ENCODE measurements at places on chromosomes 3 and 15.

DNA sequence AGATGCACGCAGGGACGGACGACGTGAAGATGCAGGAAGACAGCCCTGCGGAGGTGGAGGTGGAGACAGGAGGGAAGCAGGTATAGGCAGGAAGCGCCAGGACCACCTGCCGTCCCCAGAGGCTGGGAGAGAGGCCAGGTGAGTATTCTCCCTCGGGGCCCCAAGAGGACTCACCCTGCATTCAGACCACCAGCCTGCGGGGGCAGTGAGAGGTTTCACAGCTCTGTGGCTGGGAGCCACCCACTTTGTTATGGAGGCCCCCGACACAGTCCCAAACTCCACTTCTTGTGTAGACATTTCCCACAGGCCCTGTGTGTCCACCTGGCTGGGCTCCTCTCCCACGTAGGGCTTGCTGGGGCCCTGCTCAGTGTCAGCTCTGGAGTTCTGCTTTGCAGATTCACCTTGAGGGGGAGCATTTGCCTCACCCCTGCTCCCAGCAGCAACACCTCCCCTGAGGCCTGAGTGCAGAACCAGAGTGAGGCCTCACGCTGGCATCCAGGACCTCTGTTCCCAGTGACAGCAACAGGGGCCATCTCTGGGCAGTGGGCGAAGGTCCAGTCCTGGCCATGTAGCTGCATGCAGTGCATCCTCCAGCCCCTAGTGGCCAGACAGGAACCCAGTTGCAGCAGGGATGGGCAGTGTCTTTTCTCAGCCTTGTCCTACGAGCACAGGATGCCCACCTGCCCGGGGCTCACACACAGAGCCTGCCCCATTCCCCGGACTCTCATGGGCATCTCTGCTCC lies 119.4 kb upstream of the IQSEC1 start:
- no peak for DNase-seq

DNA sequence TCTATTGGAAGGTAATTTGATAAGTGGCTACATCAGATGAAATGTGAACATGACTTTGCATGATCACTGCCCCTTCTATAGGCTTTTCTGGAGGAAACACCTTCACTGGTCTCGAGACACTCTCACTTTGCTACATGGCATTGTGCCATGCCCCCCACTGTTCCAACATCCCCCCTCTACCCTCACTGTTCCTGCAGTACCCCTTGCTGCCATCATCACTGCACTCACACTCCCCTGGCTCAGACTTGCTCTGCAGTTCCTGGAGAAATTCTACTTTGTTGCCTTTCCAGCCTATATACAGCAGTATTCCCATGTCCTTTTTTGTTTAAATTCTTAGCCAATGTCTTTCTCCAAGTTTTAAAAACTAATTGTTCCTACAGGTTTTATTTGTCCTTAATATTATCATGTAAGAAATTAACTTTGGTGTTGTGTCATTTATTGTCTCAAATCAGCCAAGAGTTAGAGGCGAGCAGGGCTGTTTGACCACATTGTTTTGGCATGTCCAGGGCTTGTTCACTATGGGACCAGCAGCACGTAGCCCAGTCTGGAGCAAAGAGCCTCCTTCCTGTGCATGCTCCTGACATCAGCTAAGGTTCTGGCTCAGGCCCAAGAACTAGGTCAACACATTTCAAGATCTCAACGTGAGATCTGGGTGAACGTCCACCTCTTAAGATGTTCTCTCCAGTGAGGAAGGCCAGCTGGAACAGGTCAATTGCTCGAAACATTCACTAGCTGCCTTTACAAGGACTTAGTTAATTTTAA lies 246.4 kb downstream of the SLC9A9 start:
- DNase-seq, result no peak

GRCh38 chr15:58309963-58310928 lies 121.5 kb upstream of the LIPC start:
- DNase-seq, result no peak

GRCh38 chr15:79091204-79091867 lies 756 bp upstream of the RASGRF1 start:
- DNase-seq, result no peak

- no peak for DNase-seq
Observed at GRCh38 chr3:15815696-15816095, 17.9 kb upstream of the ANKRD28 start.

GRCh38 chr15:64112904-64113303 lies 17.1 kb downstream of the SNX1 start:
- DNase-seq, result no peak

GRCh38 chr15:38551720-38552648 lies 12.6 kb downstream of the RASGRP1 start:
- no peak for DNase-seq

GRCh38 chr3:113684271-113684819 lies 12.1 kb downstream of the USF3 start:
- DNase-seq, result no peak

- DNase-seq, result no peak
Observed at GRCh38 chr3:61562042-61562720, 810 bp downstream of the PTPRG start.

GRCh38 chr3:45638299-45639043 lies 43.9 kb downstream of the LIMD1 start:
- DNase-seq, result no peak

- DNase-seq, result no peak
Observed at GRCh38 chr15:79540551-79540950, 108.4 kb downstream of the MINAR1 start.

DNA sequence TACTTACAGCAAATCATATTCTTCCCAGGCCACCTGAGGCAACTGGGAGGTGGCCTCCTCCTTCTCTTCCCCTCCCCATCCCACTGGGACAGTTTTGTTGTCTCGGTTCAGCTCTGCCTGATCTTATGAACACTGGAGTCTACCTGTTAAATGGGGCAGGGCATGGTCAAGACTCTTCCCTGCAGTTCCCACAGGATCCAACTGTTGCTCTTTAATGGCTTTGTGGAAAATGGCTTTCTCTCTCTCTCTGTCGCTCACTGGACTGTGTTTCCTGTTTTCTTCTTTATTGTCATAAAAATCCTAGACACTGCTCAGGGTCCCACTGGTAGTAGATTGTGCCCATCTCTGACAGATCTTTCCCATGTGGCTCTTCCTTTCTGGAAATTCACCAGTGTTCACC lies 40.2 kb downstream of the SLC27A2 start:
- no peak for DNase-seq

DNA sequence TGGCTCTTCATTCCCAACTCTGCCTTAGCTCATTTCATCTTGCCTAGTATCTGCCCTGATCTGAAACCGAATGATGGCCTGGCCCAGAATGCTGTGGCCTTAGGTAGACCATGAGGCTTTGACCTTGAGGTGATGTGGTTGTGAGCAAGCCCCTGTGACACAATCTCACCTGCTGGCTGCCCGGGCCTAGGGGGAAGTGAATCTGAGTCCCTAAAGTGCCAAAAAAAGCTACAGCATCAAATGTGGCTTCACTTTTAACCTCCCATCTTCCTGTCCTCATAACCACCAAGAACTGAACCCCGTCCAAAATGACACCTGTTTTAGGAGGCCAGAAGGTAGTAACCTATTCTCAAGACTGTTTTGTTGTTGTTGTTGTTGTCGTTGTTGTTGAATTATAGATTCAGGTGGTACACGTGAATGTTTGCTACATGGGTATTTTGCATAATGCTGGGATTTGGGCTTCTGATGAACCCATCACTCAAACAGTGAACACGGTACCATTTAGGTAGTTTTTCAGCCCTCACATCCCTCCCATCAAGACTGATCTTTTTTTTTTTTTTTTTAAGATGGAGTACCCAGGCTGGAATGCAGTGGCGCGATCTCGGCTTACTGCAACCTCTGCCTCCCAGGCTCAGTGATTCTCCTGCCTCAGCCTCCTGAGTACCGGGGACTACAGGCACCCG lies 54.6 kb downstream of the MCCC1 start:
- no peak for DNase-seq

DNA sequence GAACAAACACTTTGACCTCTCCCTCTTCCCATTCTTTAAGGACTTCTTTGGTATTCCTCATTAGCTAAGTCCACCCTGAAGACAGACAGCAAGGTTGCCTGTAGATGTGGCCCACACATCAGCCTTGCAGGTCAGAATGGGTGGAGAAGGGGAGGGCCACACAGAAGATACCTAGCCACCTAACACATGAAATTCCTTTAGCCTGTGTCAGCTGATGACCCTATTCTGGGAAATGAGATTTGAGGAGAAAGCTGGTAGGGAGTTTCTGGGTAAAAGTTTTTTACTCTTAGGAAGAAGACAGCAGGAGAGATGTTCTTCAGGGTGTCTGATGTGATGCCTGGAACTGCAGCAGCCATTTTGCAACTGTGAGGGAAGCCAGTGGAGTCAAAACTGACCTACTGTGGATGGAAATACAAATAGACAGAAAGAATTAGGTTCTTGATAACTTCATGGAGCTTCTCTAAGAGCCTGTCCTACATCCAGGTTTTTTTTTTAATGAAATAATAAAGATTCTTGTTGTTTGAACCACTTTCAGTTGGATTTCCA lies 17.8 kb upstream of the SMAD6 start:
- no peak for DNase-seq

DNA sequence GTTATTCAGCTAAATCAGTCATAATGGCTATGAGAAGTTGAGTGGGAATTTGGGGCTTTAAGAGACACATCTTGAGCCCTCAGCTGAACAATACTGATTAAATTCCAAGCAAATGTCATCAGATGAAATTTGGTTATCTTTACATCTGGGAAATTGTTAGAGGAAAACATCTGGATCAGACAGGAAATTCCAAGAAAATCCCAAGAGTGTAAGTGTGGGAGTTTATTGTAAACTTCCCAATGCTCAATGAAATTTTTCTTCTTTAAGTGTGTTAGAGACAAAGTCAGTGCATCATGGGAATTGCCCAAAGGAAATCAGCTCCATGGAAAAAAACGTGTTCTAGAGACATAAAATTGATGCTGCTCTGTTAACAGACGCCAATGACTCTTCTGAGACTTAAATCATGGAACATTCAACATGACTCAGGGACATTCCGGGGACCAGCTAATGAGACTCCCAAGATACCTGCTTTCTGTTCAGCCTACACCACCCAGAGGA lies 19.8 kb upstream of the DCLK3 start:
- DNase-seq, result no peak

GRCh38 chr3:11953778-11954177 lies 50.4 kb upstream of the SYN2 start:
- DNase-seq, result no peak

Data from effector CD4-positive, alpha-beta T cell (primary cell).